ENCODE measurements at places on chromosomes 3 and 15.

- peak; percentile 47 for DNase-seq
These were observed 172.2 kb downstream of the SSR3 start for GRCh38 chr3:156382458-156383346.

DNA sequence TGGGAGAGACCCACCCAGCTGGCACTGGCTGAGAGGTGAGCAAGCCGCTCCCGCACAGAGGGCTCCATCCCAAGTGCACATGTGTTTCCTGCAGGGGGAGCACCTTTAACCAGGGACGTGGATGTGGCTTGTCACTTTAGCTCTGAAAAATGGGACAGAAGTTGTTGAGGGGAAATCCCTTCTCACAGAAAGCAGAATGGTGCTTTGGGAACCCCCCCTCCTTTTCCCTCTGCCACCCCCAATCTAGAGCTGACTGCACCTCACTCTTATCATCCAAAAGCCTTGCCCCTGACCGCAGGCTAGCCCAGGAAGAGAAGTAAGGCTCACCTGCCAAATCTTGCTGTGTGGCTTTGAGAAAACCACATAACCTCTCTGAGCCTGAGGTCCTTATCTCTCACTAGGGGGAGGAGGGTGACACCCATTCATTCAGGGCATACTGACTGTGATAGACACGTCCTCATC is 77.9 kb downstream of the RPN1 start:
- DNase-seq, result no peak

DNA sequence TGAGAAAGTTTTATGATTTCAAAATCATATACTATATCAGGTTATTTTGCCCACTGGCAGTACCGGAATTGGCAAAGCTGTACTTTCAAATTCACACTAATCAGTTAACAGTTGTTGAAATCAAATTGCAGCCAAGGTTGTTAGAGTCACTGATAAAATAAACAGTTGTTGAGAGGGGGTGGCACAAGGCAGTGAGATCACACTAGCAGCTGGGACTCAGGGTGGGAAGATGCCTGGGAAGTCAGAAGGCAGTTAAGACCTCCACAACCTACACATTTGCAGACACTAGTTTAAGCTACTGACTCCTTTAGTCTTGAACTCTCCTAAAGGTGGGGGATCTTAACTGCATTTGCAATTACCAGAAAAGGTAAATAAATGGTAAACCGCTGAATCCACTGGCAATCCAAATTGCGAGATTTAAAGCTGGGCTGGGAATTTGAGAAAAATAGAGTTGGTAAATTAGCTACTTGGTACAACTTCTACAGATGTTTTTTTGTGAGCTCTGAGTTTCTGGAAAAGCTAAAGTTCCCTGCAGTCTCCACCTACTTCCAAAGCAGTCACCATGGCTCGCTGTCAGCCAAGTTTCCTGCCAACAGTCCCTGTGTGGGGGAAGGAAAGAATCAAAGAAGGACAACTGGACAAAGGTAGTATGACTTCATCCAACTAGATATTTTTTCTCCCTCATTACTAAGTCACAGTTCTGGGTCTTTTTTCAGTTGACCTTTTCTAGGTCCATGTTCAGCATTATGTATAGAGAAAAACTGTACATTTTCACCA is 105.7 kb downstream of the ZNF385D start:
- DNase-seq, result no peak

GRCh38 chr3:119733812-119734211 is 31.0 kb downstream of the CFAP91 start:
- no peak for DNase-seq

DNA sequence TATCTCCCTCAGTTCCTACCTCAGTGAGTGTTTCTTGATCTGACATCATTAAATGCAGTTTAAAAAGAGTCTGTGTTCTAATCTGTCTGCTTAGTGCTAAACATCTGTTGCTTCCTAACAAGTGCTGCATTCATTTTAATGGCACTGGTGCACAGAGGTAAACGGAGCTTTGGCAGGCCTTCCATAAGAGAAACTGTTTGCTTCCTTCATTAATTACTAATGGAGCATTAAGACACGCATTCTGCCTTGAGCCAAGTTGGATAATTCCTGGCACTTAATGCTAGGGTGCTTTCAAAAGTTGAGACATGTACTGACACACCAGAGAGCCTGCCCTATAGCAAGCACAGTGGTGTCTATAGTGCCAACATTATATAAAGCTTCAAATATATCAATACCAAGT is 34.7 kb downstream of the SCG5 start:
- DNase-seq, result no peak

- no peak for DNase-seq
These were observed at the start of gene HYAL1 for GRCh38 chr3:50303013-50303815. HYAL1 (minus strand) TSS chr3:50303574; CDS start chr3:50302956, 618 bp downstream.

DNA sequence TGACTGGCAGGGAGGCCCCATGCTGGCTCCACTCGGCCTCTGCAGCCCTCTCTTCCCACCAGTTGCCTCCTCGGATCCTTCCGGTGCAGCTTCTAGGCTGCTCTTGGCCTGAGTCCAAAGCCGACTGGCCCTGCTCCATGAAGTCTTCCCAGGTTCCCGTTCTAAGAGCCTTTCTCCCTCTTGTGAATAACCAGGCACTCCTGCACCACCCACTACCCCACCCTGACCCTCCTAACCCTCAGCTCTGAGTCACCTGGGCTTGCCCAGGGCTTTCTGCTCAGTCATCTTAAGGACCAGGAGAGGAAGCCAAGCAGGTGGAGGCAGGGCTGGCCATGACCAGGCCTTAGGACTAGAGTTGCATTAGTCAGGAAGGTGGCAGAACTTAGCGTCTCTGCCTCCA is 28.1 kb upstream of the CNBP start:
- DNase-seq, result no peak

DNA sequence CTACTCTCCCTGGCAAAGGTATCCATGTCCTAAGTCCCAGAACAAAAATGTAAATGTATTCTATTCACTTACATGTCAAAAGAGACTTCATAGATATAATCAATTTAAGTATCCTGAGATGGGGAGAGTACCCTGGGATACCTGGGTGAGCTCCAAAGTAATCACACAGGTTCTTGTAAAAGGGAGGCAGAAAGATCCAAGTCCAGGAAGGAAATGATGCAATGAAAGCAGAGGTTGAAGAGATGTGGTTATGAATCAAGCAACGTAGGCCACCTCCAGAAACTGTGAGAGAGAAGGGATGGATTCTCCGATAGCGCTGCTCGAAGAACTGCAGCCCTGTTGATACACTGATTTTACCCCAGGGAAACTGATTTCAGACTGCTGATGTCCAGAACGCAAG is 93.9 kb upstream of the VGLL3 start:
- no peak for DNase-seq

- DNase-seq, result no peak
These were observed 430.3 kb upstream of the TPM1 start for GRCh38 chr15:62612183-62612733.

DNA sequence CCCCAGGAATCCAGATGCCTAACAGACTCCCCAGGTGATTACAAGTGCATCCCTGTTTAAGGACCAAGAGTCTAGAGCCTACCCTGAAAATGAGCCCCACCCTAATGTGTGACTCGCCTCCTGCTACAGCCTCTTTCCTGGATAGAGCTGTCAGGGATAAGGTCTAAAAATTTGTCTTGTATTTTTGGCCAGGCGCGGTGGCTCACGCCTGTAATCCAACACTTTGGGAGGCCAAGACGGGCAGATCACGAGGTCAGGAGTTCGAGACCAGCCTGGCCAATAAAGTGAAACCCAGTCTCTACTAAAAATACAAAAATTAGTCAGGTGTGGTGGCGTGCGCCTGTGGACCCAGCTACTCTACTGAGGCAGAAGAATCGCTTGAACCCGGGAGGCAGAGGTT is 11.2 kb downstream of the TMC3 start:
- no peak for DNase-seq

- DNase-seq, result no peak
These were observed 130.9 kb downstream of the LRRK1 start for GRCh38 chr15:101049856-101050622.

GRCh38 chr3:37770336-37770735 is 91.3 kb upstream of the CTDSPL start:
- peak; percentile 50 for DNase-seq

- peak; percentile 44 for DNase-seq
These were observed at the start of gene PLSCR4 for GRCh38 chr3:146250449-146251382. PLSCR4 (minus strand) TSS chr3:146251105; CDS start chr3:146222071, 29,034 bp downstream.

GRCh38 chr3:184345317-184346144 is 8.1 kb downstream of the FAM131A start:
- DNase-seq, result peak; percentile 58

DNA sequence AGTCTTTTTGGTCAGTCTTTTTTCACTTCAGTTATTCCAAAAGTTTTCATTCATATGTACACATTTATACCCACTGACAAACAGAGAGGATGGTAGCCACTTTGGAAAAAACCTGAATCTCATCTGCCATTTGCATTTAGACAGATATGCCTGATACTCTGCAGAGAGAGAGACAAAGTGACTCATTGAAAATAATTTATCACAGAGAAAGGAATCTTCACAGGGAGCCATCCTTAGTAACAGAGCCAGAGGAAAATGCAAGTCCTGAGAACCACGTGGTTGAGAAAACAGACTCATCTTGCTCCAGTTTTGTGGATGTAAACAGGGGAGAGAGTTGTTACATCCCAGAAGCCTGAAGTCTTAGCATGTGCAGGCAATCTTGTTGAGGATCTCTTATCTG is 28.2 kb upstream of the PLAAT1 start:
- DNase-seq, result no peak

- DNase-seq, result peak; percentile 60
These were observed 171.6 kb downstream of the SV2B start for GRCh38 chr15:91271565-91272153.

DNA sequence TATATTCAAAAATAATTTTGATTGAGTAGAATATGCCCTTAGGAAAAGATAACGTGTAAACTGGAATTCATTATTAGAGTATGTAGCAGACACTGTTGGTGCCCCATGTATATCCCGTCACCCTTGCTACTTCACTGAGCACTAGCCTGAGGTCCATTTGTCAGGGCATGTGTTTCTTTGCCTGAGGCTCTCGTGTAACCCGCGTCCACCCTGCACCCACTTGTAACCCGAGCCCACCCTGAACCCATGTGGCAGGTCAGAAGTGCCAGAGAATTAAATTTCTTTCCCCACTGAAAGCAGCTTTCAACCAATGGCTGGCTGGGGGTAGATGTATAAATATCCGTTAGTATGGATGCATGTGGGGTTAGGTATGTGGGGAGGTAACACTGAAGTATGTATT is 474.2 kb upstream of the ZNF385D start:
- DNase-seq, result no peak

DNA sequence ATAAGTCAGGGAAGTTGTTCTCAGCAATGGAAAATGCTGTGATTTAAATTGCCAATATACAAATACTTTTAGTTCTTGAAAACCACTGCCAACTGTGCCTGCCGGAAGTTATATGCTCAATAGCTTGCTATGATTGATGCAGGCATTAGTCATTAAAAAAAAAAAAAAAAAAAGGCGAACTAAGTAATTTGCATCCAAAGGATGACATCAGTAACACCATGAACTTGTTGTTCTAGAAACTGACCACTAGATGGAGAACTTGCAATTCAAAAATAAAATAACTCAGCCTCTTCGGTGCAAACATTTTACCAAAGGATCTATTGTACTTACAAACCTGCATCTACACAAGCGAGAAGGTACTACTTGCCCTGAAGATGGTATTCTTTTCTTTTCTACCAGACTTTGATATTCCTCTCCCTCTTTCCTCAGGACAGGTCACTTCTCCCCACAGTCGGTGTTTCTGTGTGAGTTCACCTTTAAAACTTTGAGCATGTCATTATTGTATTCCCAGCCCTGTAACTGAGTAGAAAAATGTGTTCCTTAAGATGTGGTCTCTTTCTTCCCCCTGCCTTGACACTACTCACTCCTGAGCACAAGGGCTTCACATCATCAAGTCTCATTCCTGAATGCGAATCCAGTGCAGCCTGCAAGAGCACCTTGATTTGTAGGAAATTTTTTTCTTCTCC is 115.0 kb upstream of the VEPH1 start:
- DNase-seq, result no peak

GRCh38 chr3:143419611-143420010 is 300.0 kb downstream of the CHST2 start:
- DNase-seq, result no peak

- no peak for DNase-seq
These were observed 246.2 kb upstream of the MCTP2 start for GRCh38 chr15:93985176-93985575.

GRCh38 chr15:92583096-92584034 is 72.2 kb downstream of the FAM174B start:
- no peak for DNase-seq

- peak; percentile 45 for DNase-seq
These were observed 34.4 kb downstream of the PAQR9 start for GRCh38 chr3:142929109-142929508.

- DNase-seq, result no peak
These were observed 3.6 kb downstream of the PXK start for GRCh38 chr3:58336135-58336882.

Measured in endothelial cell (in vitro differentiated cells).